ENCODE measurements at places on chromosomes 13 and 19. TPM values are rescaled to one million over a fixed set of nuclear protein-coding genes. Genes with fewer than 3 reads are reported as not detected.

JSRP1 gene
- 0.56 TPM for polyA plus RNA-seq

SELENOV gene
- not detected for polyA plus RNA-seq

LGALS14 gene
- not detected for polyA plus RNA-seq

OSCAR gene
- 0.37 TPM for polyA plus RNA-seq
